ENCODE measurements at places on chromosomes 12 and 14.

DNA sequence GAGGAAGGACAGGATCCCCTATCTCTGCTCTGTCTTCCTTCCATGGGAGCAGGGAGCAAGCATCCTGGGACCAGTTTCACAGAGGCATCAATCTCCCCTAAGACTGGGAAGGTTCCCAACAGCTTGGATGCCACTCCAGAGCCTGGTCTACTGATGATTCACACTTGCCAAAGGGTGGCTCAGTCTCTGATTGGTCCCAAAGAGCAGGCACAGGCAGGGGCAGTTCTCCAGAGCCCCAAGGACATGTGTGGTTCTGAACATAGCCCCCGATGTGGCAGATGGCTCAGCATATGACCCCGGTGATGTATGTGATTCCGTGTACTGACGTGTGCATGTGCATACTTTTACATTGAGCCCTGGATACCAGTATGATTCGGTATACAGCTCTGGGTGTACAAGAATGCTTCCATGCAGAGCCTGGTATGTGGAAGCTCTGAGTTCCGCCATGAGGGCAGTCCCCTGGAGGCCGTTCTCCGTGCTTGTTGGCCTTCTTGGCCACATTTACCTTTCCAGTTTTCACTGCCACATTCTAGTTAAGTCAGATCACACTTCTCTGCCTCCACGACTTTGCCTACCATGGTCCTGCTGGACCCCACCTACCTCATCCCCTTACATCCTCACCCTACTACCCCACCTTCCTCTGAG is 21.2 kb downstream of the ITGA7 start:
- DNase-seq = no peak

DNA sequence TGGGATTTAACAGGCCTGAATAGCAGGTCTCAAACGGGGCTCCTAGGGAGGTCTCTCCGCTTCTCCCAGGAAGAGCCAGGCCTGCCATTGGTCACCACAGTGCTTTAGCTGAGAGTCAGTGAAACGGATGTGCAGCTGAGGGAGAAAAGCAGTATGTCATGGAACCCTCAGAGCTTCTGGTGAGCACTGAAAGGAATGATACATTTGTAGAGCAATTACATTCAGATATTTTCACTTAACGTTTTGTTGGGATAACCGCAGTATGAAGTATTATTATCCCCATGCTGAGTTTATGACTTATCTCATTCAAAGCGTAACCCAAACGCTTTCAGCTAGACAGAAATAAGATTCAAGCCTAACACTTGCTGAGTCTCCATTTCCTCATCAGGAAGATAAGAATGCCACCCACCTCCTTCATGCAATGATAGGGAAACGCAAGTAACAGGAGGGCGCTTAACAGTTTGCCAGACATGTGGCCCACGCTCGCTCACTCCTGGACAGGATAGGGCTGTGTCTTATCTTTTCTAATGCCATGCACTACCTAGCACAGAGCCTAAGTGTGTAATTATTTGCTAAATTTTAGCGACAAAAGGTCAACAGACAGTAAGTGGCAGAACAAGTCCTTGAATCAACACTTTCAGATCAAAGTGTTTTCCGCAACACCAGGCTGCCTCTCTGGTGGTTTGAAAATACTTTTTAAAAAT is 28.2 kb downstream of the DAD1 start:
- no peak for DNase-seq

DNA sequence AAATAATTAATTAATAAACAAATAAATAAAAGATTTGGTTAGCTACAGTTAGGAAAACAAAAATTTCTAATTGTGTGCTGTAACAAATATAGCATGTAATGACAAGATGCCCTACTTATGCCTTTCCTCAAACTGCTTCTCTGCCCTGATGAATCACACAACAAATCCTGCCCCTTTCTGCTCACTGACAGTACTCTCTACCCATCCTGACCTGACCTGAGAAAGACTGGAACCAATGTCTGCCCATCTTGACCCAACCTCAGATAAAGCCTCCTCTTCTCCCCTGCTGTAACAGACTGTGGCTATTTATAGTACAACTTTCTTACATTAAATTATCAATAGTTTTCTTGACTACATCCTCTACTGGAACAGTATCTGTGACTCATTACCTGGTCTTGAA is 43.7 kb downstream of the PPP1R13B start:
- DNase-seq = no peak

DNA sequence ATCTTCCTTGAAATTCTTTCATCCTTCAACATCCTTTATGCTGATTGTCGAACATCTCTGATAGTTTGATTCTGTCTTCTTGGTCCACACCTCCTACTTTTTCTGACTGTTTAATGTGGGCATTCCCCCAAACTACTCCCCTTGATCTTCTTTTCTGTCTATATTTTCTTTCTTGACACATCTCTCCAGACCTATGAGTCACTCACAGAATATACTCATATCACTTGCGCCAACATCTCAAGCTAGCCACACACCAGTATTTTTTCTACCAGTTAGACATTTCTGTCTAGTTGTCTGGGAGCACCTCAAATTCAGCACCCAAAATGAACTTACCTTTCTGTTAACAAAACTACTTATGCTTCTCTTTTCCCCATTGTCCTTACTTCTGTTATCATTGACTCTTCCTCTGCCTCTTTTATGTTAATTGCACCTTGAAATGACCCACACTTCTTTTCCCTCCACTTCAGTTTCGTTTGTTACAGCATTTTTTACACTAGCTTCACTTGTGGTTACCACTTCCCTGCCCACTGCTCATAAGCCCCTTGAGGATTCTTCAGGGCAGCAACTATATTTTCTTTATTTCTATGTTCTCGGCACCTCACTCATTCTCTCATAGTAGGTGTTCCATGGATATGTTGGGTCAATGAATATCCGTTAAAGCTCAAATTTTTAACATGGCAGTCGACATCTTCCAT is 33.5 kb downstream of the TSHR start:
- DNase-seq = no peak

DNA sequence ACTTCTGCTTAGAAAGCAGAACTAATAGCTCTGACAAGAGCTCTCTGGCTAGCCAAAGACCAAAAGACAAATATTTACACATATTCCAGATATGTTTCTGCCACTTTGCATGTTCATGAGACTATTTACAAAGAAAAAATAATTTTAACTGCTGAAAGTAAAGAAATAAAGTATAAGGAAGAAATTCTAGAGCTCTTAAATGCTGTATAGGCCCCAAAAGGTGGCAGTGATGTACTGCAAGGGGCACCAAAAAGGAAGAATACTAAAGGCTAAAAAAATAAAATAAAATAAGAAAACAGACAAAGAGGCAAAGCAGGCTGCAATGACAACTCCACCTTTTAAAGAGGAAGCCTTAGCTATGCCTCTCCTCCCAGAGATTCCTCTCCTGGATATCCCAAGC is 23.0 kb downstream of the KLRK1 start:
- no peak for DNase-seq

DNA sequence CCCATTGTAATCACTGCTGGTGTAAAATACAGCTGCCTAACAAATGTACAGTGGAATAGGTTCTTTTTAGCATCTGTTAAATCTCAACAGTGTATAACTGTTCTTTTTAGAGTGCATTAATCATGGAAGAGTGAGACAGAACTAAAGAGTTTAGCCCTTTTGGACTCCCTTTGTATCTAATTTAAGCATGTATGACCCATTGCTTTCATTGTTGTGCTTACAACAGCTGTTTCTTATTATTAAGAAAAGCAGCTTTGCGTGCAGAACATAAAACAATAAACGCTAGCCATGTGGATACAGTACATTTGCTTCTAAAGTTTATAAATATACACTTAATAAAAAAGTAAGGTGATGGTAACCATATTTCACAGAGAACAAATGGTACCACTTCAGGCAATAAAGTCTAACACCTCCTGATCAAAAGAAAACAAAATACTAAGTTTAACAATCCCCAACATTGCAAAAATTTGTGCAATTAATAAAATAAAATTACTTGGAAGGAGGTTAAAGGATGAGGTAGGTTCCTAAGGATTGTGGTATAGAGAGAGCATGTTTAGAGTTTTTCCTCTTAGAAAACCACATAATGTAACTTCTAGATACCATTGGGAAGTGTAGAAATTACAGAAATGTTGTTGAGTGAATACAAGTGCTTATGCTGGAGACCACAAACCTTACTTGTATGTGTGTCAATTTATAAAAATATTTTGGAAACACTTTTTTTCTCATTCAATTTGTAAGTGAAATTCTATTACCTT is 448.7 kb downstream of the SLC6A15 start:
- no peak for DNase-seq

DNA sequence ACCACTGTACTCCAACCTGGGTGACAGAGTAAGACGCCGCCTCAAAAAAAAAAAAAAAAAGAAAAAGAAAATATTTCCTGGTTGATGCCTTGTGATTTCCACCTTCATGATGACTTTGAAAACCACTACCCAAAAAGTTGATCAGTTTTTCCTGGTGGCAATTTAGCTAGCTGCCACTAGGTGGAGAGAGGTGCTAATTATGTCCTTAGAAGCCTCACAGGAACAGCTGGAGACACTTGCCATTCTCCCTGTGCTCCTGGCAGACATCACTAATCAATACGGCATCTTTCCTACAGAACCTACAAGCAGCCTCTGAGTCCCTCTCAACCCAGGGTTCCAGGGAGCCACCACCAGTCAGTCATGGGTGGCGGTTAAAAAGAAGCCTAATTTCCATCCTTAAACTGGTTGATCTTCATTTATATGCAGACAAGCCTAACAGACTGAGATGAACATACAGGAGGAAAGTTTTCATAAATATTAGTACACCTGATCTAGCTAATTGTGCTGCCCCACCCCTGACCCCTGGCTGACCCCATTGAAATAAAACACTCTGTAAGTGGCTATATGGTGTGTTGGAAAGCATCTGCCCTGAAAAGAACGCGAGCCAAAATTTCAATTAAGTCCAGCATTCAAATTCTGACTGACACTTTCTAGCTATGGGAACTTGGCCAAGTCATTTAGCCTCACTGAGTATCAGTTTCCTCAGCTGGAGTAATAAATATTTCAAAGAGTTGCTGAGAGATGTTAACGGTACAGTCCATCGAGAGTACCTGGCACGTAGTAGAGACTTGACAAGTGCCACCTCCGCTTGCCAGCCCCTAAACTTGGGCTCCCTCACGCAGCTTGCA is 6.2 kb upstream of the OAS1 start:
- no peak for DNase-seq

GRCh38 chr12:102364709-102365108 is 115.7 kb downstream of the IGF1 start:
- no peak for DNase-seq

DNA sequence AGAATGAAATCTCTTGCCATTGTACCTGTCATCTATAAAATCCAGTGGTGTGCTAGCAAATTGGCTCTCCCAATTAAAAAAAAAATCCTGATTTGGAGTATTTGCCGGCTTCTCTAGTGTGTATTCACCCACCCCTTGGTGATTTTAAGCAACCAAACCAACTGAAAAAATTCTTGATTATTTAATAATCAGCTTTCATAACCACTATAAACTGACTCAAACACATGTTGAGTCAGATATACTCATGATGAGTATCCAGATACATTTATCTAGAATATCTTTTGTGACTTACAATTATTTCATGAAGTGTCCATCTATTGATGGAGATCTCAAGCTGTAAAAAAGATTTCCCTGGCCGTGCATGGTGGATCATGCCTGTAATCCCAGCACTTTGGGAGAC is 205.4 kb downstream of the RASSF9 start:
- no peak for DNase-seq

GRCh38 chr12:12714276-12715021 is 2.7 kb upstream of the CDKN1B start:
- peak; percentile 27 for DNase-seq

- no peak for DNase-seq
These were observed 4.7 kb upstream of the KRT79 start for GRCh38 chr12:52838609-52839435.

DNA sequence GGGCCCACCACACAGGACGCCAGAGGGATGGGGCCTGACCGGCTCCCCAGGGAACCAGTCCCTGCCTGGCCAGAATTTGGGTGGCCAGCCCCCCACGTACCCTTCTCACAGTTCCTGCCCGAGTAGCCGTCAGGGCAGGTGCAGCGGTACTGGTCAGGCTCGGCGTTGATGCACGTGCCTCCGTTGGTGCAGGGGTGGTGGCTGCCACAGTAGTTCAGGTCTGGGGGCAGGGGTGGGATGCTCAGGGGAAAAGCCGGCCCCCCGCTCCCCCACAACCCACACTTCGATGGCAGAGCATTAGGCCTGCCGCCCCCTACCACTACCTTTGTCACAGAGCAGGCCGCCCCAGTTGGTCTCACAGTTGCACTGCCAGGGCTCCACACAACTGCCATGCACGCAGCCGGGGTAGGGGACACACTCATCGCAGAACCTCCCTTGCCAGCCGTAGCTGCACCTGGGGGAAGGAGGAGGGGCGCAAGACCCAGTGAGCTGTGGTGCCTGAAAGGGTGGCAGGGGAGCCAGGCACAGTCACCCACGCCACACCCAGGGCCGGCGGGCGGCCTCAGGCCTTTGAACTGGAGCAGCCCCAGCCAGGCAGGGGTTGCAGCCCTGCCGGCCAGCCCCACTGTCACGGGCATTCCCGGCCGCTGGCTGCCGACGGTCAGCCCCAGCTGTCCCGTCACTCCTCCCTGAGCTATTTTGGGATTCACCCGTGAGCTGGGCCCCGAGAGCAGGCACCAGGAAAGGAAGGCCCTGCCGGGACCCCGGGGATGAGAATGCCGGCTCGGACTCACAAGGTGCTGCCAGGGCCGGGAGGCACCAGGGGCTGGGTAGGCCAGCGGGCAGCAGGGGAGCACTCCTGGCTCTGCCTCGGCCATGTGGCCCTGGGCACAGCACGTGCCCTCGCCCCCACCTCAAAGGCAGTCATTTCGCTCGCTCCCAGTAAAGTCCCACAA is 16.5 kb downstream of the JAG2 start:
- DNase-seq = peak; percentile 85

DNA sequence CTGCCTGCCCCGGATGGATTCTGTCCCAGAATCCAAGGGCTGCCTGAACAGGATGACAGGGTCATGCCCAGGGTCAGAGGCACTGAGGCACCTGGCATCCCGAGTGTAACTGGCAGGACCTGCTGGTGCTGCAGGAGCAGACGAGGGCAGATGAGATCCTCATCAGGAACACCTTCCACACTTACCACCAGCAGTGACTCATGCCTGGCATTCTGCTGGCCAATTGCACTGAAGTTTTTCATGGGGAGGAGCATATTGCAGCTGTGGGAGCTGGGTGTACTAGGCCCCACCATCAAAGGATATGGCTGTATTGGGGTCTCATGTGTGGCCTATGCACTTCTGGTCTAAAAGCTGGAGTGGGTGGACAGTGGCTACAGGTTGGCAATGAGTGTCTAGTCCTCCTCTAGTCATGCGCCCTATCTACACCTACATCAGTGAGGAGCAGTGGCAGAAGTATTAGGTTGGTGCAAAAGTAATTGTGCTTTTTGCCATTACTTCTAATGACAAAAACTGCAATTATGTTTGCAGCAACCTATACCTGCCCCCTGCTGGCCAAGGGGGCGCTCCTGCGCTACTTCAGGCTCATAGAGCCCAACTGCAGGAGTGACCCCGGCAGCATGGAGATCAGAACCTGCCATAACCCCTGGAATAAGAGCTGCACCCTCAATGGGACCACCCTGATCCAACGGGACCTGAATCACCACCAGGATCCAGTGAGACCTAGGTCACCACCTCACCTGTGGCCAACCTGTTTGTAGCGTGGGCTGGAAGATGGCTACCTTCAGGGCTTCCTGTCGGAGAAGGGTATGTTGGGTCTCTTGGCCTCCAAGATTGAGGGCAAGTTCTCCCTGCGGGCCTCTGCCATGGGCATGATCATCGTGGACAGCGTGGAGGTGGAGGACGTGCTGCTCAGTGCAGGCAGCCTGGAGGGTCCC is 8.0 kb upstream of the C12orf42 start:
- peak; percentile 37 for DNase-seq

GRCh38 chr12:124625867-124626675 is 58.7 kb upstream of the NCOR2 start:
- DNase-seq = peak; percentile 90

- DNase-seq = no peak
These were observed 235.0 kb upstream of the DCN start for GRCh38 chr12:91417650-91418049.

Measured in upper lobe of left lung (tissue), 6 donors.